AG08395 (cell line): ENCODE measurements at places on chromosomes 6 and 20.

DNA sequence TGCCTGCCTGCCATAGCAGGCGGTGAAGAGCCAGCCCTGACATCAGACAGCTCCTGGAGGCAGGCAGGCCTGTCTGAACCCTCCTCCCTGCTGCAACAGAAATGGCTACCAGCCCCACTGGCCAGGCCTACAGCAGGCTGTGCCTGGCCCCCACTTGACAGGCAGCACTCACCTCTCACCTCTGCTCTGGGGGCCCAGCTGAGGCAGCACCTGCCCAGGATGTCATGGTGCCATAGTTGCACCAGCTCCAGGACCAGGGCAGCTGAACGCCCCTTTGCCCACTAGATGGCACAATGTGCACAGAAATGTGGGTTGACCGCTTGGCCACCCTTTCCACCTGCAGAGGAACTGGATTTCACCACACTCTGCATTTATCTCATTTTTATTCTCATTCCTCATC, 30.6 kb downstream of the MRPL14 start:
- peak; percentile 92 for DNase-seq

DNA sequence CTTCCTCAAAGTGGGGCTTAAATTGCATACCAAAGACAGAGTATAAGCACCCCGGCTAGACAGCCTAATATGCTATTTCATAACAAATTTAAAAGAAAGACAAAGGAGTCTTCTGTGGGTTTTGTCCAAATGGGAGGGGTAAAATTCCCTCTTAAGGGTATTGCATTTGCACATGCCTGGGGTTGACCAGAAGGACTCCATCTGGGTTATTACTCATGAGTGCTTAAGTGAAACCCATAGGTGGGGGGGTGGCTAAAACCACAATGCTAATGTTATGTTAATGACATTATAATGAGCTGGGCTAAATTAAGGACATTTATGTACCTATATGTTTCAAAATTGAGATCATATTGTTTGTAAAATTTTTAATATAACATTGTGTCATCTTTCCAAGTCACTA, 15.0 kb downstream of the IMPG1 start:
- DNase-seq = no peak

- no peak for DNase-seq
Observed at GRCh38 chr6:169702840-169703246, 917 bp downstream of the C6orf120 start.

DNA sequence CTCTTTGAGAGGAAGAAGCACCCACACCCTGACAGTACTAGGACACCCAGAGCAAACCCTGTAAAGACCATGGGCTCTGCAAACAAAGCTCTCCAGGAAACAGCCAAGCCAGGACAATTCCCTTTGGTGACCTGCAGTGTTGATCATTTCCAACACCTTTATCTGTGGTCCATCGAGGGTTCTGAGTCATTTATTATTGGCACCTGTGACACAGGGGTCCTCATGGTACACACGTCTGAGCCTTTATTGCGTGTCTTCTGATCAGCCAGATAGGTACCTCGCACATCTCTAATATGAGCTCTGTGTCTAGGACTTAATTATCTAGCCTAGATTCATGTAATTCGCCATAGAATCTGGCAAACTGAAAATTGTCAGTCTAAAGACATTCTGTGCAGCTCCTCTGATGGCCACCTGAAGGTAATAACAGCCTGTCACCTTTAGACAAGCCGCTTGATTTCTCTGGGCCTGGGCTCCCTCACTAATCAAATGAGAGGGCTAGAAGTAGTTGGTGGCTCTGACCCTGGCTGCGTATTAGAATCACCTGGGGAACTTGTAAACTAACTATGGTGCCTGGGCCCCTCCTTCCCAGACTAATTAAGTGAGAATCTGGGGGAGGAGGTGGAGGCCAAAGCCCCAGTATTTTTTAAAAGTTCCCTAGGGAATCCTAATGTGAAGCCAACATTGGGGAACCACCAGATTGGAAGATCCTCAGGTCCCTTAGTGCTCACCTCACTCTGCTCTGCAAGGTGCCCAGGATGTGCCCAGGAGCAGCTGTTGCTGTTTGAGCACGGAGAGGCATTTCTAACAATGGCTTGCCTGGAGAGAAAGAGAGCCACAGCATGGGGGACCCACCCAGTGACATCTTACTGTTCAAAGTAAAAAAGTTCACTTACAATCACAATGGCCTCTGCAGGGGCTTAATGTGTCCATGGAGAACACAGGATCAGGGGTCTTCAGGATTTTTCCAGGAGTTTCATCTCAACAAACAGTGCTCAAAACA, 122.0 kb upstream of the ARID1B start:
- DNase-seq = no peak

DNA sequence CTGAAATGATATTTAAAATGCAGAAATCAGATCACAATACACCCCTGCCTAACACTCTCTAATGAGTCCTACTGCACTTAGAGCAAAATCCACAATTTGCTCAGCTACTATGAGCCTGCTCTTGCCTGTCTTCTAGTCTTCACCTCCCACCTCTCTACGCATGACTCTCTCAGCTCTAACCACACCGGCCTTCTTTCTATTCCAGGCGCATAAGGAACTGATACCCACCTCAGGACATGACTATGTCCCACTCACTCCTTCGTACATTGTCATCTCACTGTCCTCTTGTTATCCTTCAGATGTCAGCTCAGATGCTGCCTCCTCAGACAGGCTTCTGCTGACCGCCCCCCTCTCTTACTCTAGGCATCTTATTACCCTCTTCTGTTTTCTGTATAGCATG, 201.0 kb upstream of the FLRT3 start:
- DNase-seq = no peak
